ENCODE measurements at places on chromosomes 13 and 19.
A peak's percentile ranks its signal among the peaks of the same experiment; 100 is the strongest.

DNA sequence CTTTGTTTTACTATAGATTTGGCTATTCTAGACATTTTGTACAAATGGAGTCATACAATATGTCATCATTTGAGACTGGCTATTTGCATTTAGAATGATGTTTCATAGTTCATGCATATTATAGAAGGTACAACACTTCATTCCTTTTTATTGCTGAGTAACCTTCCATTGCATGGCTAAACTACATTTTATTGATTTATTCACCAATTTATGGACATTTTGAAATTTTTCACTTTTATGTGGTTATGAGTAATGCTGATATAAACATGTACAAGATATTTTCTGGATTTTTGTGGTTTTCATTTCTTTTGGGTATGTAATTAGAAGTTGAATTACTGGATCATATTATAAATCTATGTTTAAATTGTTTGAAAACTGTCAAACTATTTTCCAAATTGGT lies 710.3 kb upstream of the SLITRK5 start:
- DNase-seq: no peak

DNA sequence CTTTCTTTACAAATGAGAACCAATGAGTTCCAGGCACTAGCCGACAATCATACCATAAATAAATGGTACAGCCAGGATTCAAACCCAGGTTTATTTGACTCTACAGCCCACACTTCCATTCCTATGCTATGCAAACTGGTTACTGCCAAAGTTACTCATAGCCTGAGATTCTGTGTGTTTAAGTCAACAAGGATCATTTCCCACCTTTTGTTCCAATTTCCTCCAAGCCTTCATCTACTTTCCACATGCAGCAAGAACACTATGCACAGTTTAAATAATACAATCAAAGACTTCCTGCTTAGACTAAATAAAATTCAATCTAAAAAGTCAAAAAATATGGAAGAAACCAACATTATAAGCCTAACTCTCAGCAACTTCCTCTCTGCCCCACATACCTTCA lies 59.2 kb upstream of the KLF12 start:
- DNase-seq: no peak

DNA sequence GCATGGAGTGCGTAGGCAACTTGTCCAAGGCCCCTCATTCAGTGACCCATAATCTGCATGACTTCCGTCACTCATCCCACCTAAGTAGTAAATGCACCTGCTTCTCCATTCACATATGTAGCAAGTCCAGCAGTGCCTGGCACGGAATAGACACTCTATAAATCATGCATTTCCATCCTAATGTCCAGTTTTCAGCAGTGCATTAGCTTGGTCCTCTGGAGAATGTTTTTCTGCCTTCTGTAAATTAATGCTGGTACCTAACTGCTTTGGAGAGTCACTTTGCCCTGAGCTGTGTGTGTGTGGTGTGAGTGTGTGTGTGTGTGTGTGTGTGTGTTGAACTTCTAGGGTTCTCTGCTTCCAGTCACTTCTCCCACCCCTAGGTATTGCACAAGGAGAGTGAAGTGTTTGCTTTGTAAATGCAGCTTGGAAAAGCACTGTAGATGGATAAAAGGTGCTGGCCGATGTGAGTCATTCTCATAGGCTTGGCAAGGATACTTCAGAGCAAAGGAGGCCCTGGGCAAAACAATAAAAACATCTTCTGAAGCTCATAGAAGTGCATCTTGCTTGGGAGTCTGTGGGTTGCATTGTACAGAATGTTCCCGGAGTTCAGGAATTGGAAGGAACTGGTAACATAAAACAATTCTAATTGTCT lies 181.8 kb downstream of the KATNAL1 start:
- DNase-seq: no peak

DNA sequence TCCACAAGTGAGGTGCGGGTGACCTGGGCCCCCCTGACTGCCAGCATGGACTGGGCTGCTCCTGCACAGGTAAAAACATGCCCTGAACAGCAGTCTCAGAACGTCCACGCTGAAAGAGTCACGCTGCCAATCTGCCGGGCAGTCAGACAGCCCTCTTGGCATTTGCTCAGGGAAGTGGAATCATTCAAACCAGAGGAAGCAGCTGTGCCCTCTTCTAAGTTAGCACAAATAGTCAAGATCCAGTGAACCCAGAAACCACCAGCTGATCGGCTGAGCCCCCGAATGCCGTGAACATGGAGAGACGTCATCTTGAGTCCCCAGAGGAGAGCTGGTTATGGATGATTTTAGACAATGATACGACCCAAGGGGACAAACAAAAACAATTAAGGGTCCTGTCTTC lies 34.4 kb downstream of the KLF2 start:
- DNase-seq: no peak

DNA sequence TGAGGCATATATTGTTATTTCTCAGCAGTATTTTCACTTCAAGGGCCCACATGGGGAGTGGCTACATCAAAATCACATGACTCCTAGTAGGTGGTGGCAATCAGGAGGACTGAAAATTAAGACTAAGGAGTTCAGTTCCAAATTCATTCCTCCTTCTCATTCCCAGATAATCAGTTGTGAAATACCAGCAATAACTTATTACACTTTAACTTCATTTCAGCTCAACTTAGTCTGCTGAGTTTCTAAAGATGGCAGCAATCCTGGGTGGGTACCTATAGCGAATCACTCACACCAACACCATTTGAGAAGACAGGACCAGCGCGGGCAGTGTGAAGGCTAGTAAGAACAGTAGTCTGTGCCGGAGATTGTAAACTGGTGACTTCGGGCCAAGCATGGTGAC lies 63.9 kb upstream of the SLC10A2 start:
- no peak for DNase-seq

GRCh38 chr19:16180611-16181010 lies 4.6 kb upstream of the FAM32A start:
- no peak for DNase-seq

DNA sequence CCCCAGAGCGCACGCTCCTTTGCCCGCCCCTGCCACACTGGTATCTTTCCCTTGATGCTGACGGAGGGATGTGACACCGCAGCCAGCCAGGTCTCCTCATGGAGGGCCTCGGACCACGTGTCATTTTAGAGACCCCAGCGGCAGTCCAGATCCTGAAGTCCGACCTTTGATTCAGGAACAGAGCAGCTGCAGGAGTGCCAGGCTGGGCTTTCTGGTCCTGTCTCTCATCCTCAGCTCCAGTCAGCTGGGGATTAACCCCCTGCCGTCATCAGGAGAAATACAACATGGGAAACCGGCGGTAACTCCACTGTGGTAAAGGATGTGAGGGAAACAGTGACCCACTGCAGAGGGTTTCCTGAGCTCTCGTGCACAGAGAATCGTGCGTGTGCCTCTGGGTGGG lies 140.6 kb downstream of the SIPA1L3 start:
- no peak for DNase-seq

GRCh38 chr13:111978546-111978945 lies 88.4 kb upstream of the SOX1 start:
- no peak for DNase-seq

GRCh38 chr13:111610081-111610480 lies 289.6 kb downstream of the TEX29 start:
- no peak for DNase-seq

GRCh38 chr19:2239771-2240770 lies 3.4 kb downstream of the SF3A2 start:
- peak; percentile 67 for DNase-seq

DNA sequence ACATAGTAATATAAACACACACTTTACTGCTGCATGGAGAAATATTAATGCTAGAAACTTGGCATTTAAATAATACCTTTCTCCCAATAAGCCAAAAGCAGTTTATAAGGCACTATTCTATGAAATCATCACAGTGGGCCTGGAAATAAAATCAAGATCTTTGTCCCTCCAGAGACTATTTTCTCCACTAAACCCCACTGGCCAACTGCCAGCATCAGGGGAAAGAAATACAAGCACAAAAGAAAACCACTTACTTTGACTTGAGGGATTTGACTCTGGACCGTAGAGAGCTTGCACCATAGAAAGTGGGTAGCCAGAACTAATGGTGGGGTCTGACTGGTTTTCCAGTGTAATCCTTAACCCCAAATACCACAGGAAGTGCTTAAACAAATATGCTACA lies 71.9 kb downstream of the DCLK1 start:
- DNase-seq: no peak

- DNase-seq: no peak
Observed at GRCh38 chr13:66483712-66484111, 746.4 kb downstream of the PCDH9 start.

GRCh38 chr13:75180805-75181455 lies 301.0 kb downstream of the TBC1D4 start:
- no peak for DNase-seq

DNA sequence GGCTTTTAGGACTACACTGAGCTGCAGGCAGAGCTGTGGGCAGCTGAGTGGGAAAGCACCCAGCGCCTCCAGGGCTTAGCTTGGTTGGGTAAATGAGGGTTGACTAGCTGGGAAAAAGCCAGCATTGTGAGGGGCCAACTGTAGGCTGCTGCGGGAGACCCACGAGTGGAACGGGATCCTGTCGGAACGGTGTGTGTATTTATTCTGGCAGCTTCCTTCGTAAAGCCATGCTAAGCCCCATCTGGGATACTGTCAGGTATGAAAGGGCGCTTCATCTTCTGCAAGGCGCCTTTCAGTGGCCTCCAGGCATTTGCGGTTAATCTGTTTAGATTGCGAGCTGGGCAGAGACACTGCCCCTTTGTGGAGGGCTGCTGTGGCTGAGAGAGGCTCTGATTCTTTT lies 39.5 kb upstream of the CNMD start:
- no peak for DNase-seq

- DNase-seq: peak; percentile 37
Observed at GRCh38 chr19:45999653-46000121, 4.4 kb downstream of the CCDC61 start.

DNA sequence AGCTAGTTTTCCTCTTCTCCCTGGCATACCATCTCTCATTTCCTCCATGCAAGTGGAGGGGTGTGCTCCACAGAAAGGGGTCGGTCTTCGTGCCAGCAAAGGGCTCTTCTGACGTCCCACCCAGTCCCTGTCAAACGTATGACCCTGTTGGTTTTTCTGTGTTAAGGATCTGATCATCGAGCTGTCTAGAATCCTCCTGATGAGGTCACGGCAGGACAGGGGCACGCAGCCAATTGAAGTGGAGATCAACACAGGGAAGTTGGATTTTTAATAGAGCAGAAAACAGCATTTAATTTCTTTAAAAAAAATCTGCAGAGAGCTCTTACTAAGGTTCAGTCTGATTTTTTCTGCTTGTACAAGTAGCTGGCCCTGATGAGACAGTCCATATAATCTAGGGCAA lies 339.4 kb downstream of the TEX29 start:
- DNase-seq: no peak

DNA sequence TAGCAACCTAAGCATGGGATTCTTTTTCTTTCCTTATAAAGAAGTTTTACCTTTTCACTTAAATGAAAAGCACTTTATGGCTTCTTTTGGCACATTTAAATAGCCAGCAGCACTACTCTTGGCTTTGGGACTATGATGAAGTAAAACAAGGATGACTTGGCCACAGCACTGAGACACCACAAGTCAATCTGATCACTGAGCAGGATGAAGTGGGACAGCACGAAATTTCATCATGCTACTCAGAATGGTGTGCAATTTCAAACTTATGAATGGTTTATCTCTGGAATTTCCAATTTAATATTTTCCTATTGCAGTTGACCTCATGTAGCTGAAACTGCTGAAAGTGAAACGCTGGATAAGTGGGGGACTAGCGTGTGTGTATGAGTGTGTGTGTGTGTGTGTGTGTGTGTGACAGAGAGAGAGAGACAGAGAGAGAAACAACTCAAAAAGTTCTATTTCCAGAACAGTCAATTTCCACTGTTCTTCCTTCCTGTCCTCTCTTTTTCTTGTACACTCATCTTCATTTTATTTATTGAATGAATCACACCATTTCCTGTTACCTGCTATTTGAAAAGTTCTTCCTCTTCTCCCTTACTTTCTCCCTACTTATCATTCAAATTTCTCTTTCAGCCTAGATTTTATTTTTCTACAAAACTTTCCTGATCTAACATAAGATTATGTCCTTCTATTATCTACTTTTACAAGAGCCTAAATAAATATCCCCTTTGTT lies 414.2 kb upstream of the MIR17HG start:
- no peak for DNase-seq

GRCh38 chr13:53436396-53436795 lies 407.8 kb downstream of the OLFM4 start:
- no peak for DNase-seq

DNA sequence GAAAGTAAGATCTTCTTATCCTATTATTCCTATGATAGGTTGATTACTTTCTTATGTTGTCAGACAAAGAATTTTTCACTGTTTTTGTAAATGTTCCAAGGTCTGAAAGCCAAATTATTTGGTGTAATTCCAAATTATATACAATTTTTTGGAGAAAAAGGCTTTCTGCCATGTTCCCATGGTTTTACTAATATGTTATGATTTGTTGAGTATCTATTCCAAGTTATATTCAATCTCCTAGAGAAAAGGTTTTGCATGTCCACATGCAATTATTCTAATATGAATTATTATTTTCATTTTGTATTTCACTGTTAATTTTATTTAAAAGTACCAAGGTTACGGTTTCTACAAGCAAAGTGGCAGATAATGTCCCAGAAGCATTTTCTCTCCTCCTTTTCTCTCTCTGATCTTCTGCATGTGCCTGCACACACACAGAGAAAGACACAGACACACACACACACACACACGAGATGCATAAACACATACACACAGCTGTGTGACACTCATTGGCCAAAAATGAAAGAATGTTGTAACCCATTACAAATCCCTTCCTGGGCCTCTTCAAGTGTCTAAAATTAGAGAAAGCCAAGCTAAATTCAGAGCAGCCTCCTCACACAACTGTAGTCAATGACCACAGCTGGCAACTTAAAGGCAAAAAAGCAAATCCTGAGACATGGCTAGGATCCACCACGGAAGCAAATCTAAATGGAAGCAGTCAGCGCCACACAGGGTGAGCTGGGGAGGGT lies 621.0 kb downstream of the EFNB2 start:
- DNase-seq: no peak

DNA sequence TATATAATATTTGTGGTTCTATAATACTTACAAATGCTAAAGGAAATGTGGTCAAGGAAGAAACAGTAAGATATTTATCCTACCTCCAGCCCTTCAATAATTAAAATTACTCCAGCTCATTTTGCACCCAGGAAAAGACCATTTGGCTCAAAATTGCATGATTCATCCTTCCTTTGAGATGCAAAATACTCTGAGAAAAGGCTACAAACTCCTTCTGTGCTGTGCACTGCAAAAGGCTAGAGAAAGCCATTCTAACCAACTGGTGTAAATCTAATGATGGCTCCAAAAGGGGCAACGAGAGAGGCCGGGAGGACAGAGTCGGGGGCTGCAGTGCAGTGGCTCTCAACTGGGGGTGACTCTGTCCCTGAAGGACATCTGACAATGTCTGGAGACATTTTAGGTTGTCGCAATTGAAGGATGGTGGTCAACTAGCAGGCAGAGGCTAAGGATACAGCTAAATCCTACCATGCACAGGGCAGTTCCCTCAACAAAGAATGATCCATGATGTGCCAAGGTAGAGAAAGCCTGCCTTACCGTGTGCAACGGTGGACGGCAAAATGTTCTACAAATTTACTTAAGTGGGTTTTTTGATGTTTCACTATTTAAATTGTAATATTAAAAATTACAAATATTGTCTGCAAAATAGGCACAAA lies 32.6 kb downstream of the SLC7A1 start:
- no peak for DNase-seq

Measured in activated naive CD4-positive, alpha-beta T cell treated with anti-CD3 and anti-CD28 coated beads, Interleukin-2, amount 10 ng/mL, durations not matched to agents 7 days and 5 days (primary cell).